WERI-Rb-1 (cell line): ENCODE measurements at places on chromosomes 16 and 17.

GRCh38 chr17:72353502-72353901 is 232.7 kb downstream of the SOX9 start:
- DNase-seq = no peak

DNA sequence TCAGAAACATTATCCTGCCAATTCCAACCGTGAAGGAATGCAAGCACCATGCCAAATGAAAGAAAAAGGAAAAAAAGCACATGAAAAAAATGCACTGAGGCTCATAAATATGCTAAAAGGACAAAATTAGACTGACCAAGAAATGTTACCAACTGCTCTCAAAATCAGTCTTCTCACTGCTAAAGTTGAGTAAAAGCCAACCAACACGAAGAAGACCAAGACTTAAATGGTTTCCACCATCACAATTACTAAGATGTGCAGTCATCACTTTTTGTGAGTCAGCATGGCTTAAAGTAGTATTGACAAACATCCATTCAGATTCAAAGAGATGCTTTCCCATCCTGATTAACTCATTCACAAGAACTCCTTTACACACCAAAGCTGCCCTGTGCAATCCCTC is 16.4 kb downstream of the CDYL2 start:
- no peak for DNase-seq

DNA sequence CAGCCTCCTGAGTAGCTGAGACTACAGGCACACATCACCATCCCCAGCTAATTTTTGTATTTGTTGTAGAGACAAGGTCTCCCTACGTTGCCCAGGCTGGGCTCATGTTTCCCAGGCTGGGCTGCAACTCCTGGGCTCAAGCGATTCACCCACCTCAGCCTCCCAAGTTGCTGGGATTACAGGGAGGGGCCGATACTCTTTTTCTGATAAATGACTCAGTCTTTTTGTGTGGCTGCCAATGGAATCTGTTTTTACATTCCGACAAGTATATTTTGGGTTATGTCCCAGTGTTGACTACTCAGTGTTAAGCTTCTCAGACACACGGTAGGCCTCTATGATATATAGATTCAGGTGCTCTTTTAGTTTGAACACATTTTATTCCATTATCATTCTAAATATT is 58.1 kb downstream of the SLFN11 start:
- no peak for DNase-seq

- peak; percentile 76 for DNase-seq
Observed at GRCh38 chr17:17356149-17356930, 53.2 kb downstream of the NT5M start.

GRCh38 chr16:4428500-4428899 is 2.8 kb downstream of the DNAJA3 start:
- no peak for DNase-seq

DNA sequence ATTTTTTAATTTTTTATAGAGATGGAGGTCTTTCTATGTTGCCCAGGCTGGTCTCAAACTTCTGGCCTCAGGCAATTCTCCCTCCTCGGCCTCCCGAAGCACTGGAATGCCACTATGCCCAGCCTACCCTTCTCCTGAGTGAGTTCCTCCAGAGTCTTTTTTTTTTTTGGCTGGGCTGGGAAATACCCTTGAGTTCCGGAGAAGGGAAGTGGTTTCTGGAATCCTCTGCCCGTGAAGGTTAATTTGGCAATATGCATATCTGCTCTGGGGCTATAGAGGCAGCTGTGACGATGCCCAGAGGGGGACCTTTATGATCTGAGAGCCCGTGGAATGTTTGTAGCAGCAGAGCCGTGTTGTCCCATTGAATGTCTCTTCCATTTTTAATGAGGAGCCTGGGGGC is 217.5 kb downstream of the RBFOX1 start:
- DNase-seq = no peak

GRCh38 chr17:60146206-60146605 is 3.6 kb upstream of the CA4 start:
- no peak for DNase-seq

DNA sequence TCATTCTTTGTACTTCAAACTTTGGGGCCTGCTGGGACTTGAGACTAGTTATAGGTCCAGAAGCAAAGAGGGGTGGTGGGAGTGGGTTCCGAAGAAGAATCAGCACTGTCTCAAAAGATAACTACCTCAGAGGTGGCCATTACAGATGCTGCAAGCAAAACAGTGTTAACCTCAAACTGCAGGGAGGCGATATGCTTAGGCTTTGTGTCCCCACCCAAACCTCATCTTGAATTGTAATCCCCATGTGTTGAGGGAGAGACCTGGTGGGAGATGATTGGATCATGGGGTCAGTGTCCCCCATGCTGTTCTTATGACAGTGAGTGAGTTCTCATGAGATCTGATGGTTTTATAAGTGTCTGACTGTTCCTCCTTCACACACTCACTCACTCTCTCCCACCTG is 545.3 kb downstream of the XYLT1 start:
- no peak for DNase-seq

DNA sequence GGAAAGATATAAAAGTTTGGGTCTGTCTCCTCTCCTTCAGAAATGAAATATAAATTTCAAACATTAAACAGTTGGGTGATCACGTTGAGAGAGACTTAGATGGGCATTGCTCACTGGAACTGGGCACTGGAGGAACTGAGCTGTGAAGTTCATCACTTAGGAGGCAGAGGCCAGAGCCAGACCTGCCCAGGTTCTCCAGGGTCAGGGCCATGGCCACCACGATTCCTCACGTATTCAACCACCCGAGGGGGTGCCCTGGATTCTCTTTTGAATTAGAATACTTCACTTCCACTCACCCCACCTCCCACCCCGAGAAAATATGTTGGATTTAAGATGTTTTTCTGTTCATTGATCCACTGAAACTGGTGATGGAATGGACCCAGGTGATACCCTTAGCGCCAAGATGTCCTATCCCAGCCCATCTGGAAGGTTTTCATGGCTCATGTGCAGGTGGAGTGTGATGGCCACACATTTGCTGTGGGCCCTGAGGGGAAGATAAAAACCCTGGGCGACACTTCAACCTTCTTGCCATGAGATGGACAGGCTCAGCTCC is 6.1 kb downstream of the PRR29 start:
- DNase-seq = no peak

- no peak for DNase-seq
Observed at GRCh38 chr16:80369138-80369958, 171.4 kb upstream of the DYNLRB2 start.

- DNase-seq = peak; percentile 55
Observed at GRCh38 chr16:50644729-50645128, 36.4 kb downstream of the SNX20 start.

DNA sequence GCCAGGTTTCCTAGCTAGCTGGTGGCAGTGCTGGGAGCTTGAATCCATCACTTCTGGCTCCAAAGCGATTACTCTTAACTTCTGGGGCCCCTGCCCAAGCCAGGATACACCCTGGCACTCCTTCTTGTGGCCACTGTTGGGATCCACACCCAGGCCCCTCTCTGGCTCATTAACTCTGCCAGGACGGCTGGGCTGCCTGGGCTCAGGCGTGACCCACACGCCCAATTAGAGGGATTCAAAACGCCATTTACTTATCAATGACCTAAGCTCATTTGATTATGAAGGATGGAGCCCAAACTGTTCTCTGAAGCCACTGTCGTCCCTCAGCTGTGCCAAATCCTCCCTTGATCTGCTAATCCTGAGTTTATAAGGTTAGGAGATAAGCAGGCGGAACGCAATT is 79.7 kb upstream of the BRD7 start:
- peak; percentile 72 for DNase-seq

DNA sequence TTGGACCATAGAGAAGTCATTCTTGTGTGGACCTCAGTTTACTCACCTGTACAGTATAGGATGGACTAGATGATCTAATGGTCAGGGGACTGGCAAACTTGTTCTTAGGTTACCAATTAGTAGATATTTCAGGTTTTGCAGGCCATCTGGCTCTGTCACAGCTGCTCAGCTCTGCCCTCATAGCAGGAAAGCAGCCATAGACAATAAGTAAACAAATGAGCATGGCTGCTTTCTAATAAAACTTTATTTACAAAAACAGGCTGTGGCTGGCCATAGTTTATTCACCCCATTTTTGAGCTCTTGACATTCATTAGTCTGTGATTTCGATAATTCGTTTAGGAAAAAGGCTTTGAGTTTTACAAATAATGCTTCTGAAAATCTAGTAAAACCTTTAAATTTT is 12.7 kb downstream of the BPTF start:
- DNase-seq = no peak

GRCh38 chr16:14963281-14964173 is 11.3 kb upstream of the PDXDC1 start:
- DNase-seq = no peak

- no peak for DNase-seq
Observed at GRCh38 chr16:87135246-87136030, 181.8 kb downstream of the C16orf95 start.

GRCh38 chr16:30758988-30759491 is 2.8 kb downstream of the CFAP119 start:
- DNase-seq = no peak

GRCh38 chr17:77580531-77581270 is 377.8 kb upstream of the TNRC6C start:
- no peak for DNase-seq

- DNase-seq = no peak
Observed at GRCh38 chr16:50303041-50303604, 36.8 kb downstream of the ADCY7 start.

- no peak for DNase-seq
Observed at GRCh38 chr17:72510351-72511016, 389.7 kb downstream of the SOX9 start.
